HS-5 (cell line): ENCODE measurements at places on chromosomes 5 and 9.

DNA sequence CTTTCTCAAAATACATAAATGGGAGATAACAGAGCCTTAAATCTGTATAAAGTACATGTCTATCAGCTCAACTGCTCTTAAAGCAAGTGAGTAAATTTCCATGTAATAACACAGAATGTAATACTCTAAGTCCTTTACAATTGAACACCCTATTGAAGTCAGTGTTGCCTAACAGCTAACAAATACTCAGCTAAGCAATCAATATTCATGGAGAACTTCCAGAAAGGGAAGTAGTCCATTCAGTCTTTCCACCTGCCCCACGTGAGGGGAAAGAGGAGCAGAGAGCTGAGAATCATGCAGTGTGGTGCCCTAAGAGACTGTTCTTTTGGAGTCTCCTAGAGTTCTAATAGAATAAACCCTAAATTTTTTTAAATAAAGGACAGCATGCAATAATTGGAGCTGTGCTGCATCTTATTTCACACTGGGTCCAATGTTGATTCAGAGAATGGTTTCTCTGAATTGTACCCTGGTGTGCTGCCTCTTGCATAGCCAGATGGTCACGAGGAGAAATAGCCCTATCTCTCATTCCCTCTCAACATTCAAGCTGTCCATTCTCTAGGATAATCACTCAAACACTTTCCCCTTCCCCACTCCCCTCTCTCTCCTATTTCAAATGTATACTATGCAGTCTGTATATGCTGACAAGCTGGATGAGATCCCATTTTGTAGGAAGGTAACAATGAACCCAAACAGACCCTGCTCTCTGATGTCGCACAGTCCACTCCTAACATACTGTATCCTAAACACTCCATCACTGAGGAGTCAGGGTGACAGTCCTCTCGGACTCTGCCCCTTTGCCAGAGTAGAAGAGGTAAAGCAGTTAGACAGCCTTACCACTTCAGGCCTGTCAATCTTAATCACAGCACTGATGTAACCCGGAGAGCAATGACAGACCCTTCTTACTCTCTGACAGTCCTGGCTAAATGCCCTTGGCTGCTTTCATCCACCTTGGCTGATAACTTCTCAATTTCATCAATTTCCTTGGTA, 134.8 kb downstream of the EPB41L4A start:
- no peak for DNase-seq

GRCh38 chr9:134306636-134307600, 19.3 kb upstream of the RXRA start:
- DNase-seq, result no peak

GRCh38 chr5:130077007-130077406, 172.7 kb downstream of the CHSY3 start:
- DNase-seq, result no peak

GRCh38 chr9:35915681-35916294, 6.5 kb downstream of the SPAAR start:
- DNase-seq, result no peak

- DNase-seq, result no peak
These were observed 144.9 kb upstream of the CDH6 start for GRCh38 chr5:31048282-31049270.

- no peak for DNase-seq
These were observed 10.5 kb downstream of the IL12B start for GRCh38 chr5:159319832-159320231.

- DNase-seq, result no peak
These were observed 128.1 kb downstream of the PRDM6 start for GRCh38 chr5:123217173-123217572.

- no peak for DNase-seq
These were observed 16.7 kb downstream of the ANXA6 start for GRCh38 chr5:151140686-151141459.

DNA sequence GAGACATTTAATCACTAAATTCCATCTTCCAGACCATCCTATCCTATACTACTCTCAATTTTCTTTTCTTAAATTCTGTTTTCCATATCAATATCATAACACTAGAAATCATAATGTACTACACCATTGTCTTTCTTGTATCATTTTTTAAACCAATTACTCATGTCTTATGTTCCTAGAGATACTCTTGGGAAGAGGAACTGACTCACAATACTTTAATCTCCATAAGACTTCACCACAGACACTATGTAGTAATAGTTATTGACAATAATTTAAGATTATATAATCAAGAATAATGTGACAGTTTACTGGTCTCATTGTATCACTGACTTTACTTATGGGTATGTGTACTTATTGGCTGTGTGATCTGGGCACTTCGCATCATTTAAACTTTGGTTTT, 43.8 kb downstream of the PCDHGC5 start:
- no peak for DNase-seq

- no peak for DNase-seq
These were observed 1.3 kb upstream of the ERMP1 start for GRCh38 chr9:5834214-5834613.

DNA sequence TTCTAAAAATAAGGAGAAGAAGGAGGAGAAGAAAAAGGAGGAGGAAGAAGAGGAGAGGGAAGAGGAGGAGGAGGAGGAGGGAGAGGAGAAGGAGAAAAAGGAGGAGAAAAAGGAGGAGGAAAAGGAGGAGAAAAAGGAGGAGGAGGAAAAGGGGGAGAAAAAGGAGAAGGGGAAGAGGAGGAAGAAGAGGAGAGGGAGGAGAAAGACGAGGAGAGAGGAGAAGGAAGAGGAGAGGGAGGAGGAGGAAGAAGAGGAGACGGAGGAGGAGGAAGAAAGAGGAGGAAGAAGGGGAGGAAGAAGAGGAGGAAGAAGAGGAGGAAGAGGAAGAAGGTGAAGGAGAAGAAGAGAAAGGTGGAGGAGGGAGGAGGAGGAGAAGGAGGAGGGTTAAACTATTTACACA, 210.2 kb upstream of the TRPM3 start:
- no peak for DNase-seq

- DNase-seq, result no peak
These were observed 16.9 kb downstream of the SEMA4D start for GRCh38 chr9:89480825-89481537.

DNA sequence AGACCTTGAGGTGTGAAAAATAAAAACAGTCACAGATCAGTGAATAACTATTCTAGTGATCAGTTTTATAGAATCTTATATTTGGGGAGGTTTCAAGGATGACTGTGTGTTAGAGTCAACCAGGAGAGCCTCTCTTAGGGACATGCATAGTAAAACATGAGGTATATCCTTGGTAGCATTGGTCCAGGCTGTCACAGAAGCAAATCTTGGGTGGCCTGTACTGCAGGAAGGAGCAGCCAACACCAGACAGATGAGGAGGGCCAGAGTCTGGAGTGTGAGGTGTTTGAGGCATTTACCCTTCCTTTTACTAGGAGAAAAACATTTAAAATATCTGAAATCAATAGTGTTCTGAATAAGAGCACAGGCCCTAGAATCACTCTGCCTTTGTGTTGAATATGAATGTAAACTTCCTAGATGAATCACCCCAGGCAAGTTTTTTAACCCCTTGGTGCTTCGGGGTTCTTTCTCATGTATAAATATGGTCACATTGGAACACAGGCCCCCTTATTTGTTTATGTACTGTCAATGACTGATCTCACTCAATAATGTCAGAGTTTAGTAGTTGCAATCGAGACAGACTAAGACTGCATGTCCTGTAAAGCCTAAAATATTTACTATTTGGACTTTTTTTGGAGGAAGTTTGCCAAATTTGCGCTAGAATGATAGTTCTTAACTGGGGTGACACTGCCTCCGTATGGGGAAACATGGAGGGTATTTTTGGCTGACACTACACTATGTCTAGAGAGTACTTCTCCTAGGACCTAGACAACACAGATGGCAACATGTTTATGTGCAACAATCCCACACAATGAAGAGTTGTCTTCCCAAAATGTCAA, 416.5 kb upstream of the POU5F2 start:
- DNase-seq, result no peak

DNA sequence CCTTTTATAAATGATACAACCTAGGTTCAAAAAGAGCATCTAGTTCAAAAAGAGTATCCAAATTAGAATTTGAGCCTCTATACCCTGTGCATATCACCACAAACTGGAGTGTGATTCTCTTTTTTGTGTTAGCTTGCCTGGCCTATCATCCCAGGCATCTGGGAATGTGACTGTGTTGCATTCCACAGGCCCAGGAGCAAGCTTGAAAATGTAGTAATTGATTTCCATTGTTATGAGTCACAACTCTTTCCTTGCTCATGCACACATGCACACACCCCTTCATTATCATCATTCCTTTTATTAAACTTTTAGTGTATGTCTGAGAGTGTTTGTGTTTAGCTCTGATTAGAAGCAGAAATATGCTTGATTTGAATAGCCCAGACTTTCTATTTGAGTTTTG, 75.2 kb downstream of the FCHO2 start:
- peak; percentile 79 for DNase-seq

DNA sequence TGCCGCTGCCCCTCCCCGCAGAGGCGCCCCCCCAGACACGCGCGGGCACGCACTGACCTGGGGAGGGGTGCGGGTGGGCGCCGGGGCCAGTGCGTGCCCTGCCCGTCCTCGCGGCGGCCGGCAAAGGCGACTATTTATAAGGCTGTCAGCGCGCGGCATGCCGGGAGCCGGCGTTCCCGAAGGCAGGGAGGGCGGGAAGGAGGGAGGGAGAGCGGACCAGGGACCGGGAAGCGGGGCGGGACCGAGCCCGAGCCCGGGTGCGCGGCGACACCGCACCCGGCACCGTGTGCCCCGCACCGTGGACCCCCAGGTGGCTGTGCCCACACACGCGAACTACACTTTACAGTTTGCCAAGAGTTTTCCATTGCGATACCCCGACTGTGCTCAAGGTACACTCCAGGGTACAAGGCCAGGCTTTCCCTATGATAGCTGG, at the start of gene AK1:
TSS of gene AK1 (minus strand) at position 110 of the 433 bp plus-strand sequence. CDS start 3,058 bp downstream, outside the sequence.
- no peak for DNase-seq

GRCh38 chr5:2522372-2522771, 229.1 kb downstream of the IRX2 start:
- no peak for DNase-seq

GRCh38 chr5:96111080-96111756, 149.6 kb upstream of the ELL2 start:
- DNase-seq, result no peak

- no peak for DNase-seq
These were observed 3.8 kb downstream of the ZFYVE16 start for GRCh38 chr5:80411589-80412219.

GRCh38 chr9:100579665-100580064, 1.8 kb downstream of the CAVIN4 start:
- no peak for DNase-seq

DNA sequence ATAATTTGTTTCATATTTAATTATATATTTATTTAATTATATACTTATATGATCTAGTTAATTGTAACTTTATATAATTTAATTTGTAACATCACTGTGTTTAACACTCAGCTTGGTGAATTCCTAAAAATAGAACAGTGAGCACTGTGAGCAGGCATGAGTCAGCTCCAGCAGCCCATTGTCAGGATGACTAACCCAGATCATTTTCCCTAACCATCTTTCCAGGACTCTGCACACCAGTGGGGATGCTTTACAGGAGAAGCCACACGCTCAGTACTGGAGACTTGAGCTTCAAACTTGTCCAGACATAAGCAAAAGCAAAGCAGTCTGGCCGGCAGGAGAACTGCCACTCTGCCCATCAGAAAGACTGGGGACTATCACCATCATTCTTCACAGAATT, 446.2 kb upstream of the TRPC7 start:
- peak; percentile 71 for DNase-seq

DNA sequence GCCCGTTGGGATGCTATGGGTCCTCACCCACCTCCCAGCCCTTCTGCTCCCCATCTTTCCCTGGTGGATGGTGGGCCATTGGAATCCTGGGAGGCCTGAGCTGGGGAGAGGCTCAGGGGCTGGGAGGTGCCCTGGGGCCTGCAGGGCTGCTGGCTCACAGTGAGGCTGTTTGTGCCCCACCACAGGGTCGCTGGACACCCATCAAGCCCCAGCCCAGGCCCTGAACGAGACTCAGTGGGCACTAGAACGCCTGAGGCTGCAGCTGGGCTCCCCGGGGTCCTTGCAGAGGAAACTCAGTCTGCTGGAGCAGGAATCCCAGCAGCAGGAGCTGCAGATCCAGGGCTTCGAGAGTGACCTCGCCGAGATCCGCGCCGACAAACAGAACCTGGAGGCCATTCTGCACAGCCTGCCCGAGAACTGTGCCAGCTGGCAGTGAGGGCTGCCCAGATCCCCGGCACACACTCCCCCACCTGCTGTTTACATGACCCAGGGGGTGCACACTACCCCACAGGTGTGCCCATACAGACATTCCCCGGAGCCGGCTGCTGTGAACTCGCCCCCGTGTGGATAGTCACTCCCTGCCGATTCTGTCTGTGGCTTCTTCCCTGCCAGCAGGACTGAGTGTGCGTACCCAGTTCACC, 4.9 kb upstream of the AIF1L start:
- no peak for DNase-seq

- DNase-seq, result peak; percentile 80
These were observed 115.8 kb upstream of the SLIT3 start for GRCh38 chr5:169416583-169417196.

DNA sequence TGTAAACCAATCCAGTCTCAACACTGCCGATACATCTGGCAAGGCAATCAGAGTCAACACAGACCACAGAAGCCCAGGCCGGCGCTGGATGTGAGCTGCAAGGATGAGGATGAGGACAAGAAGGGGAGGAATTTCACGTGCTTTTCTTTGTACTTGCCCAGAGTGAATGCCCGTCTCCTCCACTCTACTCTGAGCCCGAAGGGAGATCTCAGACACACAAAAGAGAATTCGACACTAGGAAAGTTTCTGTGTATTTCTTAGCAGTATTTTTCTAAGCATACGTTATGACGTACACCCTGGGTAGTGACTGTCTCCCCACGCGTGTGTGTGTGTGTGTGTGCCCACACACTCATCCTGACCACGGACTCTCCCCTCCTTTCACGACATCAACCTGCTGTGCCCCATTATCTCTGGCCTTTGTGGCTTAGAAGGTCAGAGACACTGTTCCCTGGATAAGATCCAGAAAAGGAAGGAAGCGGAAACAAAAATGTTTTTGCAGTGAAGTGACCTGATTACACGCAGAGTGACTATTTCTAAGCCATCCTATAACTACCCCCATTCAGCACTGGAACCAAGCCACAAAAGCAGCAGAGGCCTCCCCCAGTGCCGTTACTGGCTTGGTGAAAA, 227.3 kb upstream of the DAPK1 start:
- no peak for DNase-seq

- no peak for DNase-seq
These were observed 1.1 kb downstream of the HNRNPA0 start for GRCh38 chr5:137752905-137753690.

GRCh38 chr9:29958469-29958868, 2385.2 kb upstream of the C9orf72 start:
- no peak for DNase-seq

GRCh38 chr9:135818718-135819475, 88.4 kb downstream of the CAMSAP1 start:
- DNase-seq, result no peak

GRCh38 chr9:14522627-14523379, 170.4 kb downstream of the ZDHHC21 start:
- DNase-seq, result no peak

GRCh38 chr9:114015607-114016006, 62.5 kb downstream of the AMBP start:
- no peak for DNase-seq
